ENCODE measurements at places on chromosomes 2 and 18.

GRCh38 chr18:73366713-73367112, 498.9 kb upstream of the NETO1 start:
- DNase-seq: no peak

GRCh38 chr2:164717000-164717803, 95.9 kb upstream of the GRB14 start:
- no peak for DNase-seq

- no peak for DNase-seq
Measured at GRCh38 chr18:63181706-63182309, 137.8 kb downstream of the BCL2 start.

DNA sequence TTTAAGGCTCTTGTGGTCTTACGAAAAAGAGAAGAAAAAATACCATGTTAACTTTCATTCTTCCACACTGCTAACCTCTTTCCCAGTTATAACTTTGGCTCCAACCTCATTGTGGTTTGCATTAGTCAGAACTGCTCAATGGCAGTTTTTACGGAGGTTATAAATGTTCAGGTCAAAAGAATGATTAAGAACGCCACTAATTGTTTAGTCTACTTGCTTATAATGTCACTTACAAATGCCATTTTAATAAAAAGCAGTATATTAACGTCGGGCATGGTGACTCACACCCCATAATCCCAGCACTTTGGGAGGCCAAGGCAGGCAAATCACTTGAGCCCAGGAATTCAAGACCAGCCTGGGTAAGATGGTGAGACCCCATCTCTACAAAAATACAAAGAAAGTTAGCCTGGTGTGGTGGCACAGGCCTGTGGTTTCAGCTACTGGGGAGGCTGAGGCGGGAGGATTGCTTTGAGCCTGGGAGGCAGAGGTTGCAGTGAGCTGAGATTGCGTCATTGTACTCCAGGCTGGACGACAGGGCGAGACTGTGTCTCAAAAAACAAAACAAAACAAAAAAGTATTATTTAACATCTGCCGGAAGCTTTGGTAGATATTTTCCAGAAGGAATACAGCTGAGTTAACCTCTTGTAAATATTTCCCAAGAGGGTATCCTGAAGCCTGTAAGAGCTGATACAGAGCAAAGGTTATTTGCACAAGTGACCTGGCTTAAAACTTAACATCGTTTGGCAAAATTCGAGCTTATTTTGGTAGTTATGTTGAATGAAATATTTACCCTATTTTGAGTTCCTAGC, 5.1 kb downstream of the AGPS start:
- no peak for DNase-seq

- DNase-seq: no peak
Measured at GRCh38 chr2:224885836-224886547, 156.3 kb downstream of the DOCK10 start.
